ENCODE measurements at places on chromosomes 6 and 20.

GRCh38 chr6:34346175-34347119, 46.0 kb downstream of the NUDT3 start:
- DNase-seq: no peak

GRCh38 chr20:52708137-52708536, 264.0 kb upstream of the TSHZ2 start:
- no peak for DNase-seq

GRCh38 chr20:58308680-58309527, 611 bp upstream of the RAB22A start:
- DNase-seq: peak; percentile 67

GRCh38 chr20:57103146-57103800, 163.2 kb downstream of the BMP7 start:
- no peak for DNase-seq

GRCh38 chr6:125906158-125906998, 50.2 kb upstream of the HINT3 start:
- peak; percentile 46 for DNase-seq

- DNase-seq: no peak
Measured at GRCh38 chr6:119881416-119881815, 531.9 kb upstream of the MAN1A1 start.

DNA sequence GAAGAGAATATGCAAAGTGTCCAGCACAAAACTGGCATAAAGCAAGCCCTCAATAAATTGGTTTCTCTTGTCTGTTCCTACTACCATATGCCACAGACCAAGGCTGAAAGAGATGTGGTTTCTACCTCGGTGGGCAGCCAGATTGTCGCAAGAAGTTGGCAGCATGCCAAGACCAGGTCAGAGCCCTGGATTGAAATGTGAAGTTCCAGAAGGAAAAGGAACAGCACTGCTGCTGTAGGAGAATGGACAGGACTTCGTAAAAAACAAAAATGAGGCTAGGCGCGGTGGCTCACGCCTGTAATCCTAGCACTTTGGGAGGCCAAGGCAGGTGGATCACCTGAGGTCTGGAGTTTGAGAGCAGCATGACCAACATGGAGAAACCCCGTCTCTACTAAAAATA, 22.1 kb downstream of the MRPL14 start:
- DNase-seq: no peak

DNA sequence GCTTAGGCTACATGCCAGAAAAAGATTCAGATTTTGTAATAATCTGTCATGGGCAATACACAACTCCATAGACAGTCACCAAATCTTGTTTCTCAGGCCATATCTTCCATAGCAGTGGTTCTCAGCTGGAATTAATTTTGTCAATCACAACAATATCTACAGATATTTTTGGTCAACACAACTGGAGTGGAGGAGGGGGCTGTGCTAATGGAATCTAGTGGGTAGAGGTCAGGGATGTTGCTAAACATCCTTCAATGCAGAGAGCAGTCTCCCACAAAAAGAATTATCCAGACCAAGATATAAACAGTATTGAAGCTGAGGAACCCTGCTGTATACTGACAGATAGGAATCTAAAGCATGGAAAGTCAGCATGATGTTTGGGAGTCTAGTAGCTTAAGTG, 174.6 kb downstream of the UBE3D start:
- DNase-seq: no peak

GRCh38 chr6:158835616-158836221, 16.6 kb upstream of the EZR start:
- DNase-seq: no peak

GRCh38 chr6:56759521-56759920, 116.8 kb upstream of the DST start:
- DNase-seq: no peak

DNA sequence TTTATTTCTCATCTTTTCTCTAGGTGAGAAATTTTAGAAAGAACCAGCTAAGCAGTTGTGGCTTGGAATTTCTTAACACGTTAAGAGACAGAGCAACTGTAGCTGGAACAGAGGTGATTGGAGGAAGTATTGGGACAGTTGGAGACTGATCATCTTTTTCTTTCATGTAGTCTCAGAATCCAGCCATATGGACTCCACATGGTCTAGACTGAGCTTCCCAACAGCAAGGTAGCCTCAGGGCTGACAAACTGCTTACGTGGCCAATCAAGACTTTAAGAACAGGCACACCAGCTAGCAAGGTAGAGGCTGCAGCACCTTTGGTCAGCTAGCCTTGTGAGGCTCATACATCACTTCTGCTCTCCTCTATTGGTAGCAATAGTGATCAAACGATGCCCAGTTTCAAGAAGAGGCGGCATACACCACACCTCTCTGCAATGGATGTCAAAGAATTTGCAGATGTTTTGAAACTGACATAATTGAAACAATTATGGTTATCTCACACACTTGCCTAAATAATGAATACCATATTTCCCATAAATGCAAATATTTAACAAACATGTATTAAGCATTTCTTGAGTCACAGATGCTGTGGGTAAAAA, 590.5 kb upstream of the SLC35B3 start:
- DNase-seq: no peak

- DNase-seq: no peak
Measured at GRCh38 chr20:46552460-46553420, 2.3 kb upstream of the OCSTAMP start.

DNA sequence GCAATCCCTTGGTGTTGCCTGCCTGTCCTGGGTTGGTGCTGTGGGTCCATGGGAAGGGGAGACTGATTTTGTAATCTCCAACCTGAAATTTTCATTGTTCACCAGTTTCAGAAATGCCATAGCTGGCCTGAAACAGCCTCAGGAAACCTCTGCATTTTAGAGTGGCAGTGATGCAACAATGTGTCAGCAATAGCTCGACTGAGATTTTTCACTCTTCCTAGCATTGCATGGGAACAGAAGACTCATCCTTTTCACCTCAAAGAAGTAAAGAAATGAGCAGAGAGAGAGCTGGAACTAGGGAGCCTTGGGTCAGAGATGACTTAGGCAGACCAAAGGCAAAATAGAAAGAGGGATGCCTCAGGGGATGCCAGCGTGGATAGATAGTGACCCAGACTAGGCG, 23.7 kb upstream of the TMEM14A start:
- no peak for DNase-seq

DNA sequence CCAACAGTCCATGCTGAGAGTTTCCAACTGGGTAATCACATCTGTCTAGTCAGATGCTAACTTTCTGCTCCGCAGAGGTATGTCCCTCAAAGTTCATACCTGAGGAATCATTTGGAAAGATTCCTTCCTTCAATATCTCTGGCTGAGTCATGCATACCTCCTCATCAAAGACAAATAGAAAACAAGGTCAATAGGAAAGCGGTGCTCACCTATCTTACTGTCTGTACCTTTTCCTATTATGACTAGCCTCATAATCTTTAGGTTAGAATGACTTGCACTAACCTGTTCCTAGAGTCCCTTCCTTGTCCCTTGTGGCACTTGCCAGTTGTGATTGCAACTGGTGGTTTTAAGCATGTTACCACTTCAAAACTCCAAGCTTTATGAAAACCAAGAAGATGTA, 78.2 kb upstream of the PTPRK start:
- no peak for DNase-seq

DNA sequence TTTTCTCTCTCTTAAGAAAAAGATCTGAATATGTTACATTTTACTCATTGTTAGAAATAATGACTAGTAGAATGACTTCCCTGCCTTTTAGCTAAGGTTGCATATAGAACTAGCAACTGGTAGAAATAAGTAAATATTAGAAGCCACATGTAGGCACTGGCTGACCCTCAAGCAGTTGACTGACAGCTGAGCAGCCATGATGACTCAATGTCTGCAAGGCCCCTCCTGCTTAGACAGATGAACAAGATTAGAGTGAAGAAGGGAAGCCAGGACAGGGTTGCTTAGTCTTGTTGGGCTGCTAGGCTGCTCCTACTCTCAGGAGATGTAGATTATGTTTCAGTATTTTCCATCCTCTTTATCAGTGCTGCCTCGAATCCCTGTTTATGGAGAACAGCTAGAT, 6.5 kb downstream of the MEP1A start:
- DNase-seq: no peak

GRCh38 chr20:13464702-13465101, 174.0 kb downstream of the TASP1 start:
- no peak for DNase-seq

- no peak for DNase-seq
Measured at GRCh38 chr6:169738976-169739529, 12.3 kb downstream of the DYNLT2 start.

- no peak for DNase-seq
Measured at GRCh38 chr6:168155821-168156741, 77.1 kb upstream of the FRMD1 start.

DNA sequence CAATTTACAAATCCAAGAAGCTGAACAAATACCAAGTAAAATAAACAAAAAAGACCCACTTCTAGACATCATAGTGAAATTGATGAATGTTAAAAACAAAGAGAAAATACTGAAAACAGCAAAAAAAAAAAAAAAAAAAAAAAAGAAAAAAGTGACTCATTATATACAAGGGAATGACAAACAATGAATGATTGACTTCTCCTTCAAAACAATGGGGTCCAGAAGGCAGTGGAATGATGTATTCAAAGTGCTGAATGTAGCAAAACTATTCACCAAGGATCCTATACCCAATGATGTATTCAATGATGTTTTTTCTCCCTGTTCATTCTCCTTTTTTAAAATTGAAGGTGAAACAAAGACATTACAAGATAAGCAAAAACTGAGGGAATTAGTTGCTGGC, 650.0 kb downstream of the UTRN start:
- no peak for DNase-seq

DNA sequence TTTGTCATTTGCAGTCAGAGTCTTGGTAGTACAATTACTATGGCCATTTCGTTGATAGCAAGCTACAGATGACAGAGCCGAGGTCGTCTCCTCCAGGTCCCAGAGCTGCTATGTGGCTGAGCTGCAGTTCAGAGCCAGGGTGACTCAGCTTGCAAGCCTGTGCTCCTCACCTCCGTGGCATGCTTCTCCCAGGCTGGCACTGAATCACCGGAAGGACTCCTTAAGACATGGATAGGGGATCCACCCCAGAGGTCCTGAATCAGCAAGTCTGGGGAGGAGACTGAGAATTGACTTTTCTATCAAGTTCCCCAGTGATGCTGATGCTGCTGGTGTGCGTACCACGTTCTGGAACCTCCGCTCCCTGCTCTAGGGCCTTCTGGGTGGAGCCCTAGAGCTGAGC, 291.2 kb downstream of the CDH26 start:
- no peak for DNase-seq

DNA sequence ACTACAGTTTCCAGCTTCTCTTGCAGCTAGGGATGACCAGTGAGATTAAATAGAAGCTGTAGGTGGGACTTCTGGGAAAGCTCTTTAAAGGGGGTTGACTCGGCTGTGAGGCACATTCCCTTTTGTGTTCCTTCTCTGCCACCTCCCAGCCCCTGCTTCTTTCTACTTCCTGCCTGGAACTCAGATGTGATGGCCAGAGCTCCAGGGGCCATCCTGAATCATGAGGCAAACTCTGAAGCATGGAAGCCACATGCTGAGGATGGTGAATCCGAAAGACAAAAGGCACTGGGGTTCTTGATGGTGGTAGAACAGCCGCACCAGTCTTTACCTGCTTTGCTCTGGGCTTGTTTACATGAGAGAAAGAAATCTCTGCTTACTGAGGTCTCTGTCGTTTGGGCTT, 9.1 kb downstream of the CEBPB start:
- DNase-seq: no peak

- no peak for DNase-seq
Measured at GRCh38 chr6:137867685-137868509, 838 bp downstream of the TNFAIP3 start.

- no peak for DNase-seq
Measured at GRCh38 chr6:27994616-27995015, 37.6 kb downstream of the OR2B6 start.

DNA sequence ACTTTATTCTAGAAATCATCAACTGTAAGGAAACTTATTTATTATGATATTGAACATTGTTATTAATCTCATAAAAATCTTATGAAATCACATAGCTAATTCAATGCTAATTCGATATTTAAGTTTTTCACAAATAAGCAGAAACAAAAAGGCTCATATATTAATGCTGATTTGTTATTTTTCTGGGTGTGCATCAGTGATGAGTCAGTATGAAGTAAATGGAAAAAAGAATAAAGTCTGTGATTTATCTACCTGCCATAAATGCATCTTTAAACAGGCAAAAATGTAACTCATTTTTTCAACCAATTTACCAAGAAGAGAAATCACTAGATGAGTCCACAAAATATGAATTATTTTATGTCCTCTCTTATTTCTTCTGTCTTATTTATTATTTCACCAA, 253.5 kb downstream of the PTPRK start:
- DNase-seq: no peak

DNA sequence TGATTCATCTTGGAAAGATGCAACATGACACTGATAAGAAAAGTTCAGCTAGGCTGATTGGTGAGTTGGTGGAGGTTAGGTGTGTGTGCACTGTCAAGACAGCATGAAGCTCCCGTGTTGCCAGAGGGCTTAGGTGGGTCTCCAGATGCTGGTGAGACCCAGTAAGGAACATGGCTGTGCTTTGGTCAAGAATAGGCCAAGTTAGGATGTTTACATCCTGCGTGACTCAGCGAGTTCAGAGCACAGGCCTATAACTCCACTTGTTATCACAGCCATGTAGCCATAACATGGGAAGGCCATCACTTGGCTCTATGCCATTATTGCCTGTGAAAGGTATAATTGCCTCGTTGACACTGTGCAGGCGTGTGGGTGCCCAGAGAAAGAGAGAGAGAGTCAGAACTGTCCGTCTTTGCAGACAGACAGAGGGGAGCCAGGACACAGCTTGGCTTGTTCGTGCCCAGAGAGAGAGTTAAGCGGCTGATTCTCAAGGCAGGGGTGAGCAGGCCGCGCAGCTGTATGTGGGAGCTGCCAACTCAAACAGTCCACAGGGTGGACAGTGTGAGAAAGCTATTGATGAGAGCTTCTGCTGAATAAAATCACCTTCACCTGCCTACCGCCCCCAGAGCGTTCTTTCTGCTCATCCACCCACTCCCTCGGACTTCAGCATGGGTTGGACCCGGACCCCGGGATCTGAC, 43.5 kb downstream of the OR2B6 start:
- DNase-seq: no peak

GRCh38 chr6:139605350-139605749, 230.9 kb upstream of the CITED2 start:
- no peak for DNase-seq

DNA sequence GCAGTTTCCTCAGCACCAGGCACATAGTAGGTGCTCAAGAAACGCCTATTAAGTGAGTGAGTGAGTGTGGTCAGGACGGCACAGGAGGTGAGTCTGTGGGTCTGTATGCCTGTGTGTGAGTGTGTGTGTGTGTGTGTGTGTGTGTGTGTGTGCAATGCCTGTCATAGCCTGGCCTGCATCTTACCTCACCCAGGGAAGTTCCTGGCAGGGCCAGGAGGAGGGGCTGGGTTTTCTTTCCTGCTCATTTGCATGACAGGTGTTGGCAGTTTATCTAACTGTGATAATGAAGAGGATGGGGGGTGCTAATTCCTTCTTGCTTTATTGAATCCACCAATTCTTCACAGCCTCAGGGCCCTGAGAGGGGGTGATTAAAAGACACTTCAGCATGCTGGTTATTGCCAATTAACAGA, 146.7 kb upstream of the MLN start:
- DNase-seq: no peak

- no peak for DNase-seq
Measured at GRCh38 chr6:36285187-36285671, 15.4 kb downstream of the PNPLA1 start.

GRCh38 chr6:2738373-2738979, 12.2 kb downstream of the MYLK4 start:
- DNase-seq: no peak
